ENCODE measurements at places on chromosomes 5 and 9.

- DNase-seq: no peak
Measured at GRCh38 chr5:134252671-134253070, 26.8 kb upstream of the PPP2CA start.

- DNase-seq: no peak
Measured at GRCh38 chr5:154345255-154345952, 100.4 kb upstream of the SAP30L start.

DNA sequence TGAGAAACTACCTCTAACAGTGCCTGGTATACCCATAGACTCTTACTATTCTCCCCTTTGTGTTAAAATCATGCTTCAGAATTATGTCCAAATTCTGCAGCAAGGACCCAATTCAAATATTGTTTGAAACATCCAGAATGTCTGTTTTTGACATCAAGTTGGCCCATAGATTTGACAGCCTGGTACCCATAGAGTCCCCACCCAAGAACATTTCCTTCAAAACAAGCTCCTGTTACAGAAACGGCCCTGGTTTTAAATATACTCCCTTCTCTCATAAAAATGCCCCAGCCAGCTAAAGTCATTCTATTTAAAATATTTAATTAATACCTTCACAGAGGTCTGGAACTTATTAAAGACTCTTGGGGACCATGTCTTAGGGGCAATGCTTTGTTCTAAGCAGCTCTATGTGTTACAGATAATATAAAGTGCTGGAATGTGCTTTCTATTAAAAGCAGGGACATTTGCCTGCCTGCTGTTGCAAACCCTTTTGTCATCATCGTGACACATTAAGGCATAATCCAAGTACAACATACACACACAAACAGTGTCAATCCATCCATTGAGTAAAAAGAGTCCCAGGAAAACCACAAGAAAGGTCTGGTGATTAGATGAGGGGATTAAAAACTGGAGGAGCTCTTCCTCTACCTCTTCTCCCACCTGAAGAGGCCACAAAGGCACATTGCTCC lies 321.7 kb downstream of the MLLT3 start:
- DNase-seq: no peak

- no peak for DNase-seq
Measured at GRCh38 chr9:130041648-130042405, 1.2 kb downstream of the FNBP1 start.

- no peak for DNase-seq
Measured at GRCh38 chr5:17888155-17888554, 253.9 kb downstream of the TAF11L14 start.

DNA sequence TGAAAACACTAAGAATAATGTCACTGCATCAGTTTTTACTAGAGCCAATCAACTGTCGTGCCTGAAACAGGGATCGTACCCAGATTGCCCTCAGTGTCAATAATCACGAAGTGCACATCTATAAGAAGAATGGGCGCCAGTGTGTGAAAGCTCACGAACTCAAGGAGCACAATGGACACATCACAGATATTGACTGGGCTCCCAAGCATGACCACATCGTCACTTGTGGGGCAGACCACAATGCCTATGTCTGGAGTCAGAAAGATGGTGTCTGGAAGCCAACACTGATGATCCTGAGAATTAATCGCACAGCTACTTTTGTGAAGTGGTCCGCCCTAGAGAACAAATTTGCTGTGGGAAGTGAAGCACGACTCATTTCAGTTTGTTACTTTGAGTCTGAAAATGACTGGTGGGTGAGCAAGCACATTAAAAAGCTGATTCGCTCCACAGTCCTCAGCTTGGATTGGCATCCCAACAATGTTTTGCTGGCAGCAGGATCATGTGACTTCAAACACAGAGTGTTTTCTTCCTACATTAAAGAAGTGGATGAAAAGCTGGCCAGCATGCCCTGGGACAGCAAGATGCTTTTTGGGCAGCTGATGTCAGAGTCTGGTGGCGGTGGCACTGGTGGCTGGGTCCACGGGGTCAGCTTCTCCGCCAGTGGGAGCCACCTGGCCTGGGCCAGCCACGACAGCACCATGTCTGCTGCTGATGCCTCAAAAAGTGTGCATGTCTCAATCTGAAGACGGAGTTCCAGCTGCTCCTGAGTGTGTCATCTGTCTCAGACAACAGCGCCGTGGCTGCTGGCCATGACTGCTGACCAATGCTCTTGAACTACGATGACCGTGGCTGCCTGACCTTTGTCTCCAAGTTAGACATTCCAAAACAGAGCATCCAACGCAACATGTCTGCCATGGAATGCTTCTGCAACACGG lies 32.2 kb downstream of the NSA2 start:
- no peak for DNase-seq

DNA sequence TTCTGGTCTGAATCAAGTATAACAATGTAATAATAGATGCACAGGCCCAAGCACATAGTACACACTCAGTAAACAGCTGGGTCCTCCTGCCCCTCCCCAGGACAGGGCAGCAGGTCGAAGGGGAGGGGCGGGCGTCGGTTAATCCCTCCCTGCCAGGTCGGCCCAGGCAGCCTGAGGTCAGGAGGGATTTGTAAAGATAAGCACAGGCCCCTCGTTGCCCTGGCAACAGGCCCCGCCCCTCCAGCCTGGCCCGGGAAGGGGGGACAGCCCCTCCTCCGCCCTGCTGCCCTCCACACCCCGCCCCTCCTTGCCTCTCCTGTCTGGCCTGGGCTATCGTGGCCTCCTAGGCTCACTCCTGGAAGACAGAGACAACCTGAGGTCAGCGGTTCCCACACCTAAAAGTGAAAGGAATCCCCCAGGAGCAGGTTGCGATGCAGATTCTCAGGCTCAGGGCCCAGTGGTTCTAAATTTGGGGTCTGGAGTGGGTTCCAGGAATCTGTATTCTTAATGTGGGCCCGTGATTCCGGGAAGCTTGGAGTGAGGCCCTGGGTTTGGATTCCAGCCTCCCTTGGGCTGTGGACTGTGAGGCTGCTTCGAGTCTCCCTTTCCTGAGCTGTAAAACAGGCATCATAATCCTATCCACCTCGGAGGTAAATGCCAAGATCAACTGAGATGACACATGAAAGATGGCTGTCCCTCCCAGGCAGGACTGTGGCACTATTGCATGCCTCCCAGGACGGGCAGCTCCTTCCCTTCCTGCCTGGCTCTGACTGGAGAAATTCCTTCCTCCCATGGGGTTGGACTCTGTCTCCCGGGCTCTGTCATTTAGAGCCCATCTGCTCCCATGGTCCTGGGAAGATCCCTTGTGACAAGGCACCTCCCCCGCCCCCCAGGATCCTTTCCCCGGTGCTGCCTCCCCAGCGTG lies 4.4 kb downstream of the CRB2 start:
- peak; percentile 13 for DNase-seq

DNA sequence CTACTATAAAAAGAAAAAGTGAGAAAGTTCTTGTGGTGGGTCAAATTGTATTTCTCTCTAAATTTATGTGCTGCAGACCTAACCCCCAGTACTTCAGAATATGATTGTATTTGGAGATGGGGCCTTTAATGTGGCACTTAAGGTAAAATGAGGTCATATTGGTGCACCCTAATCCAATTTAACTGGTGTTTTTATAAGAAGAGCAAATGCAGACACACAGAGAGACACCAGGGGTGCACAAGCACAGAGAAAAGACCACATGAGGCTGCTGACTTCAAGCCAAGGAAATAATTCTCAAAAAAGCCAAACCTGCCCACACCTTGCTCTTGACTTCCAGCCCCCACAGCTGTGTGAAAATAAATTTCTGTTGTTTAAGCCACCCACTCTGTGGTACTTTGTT lies 80.2 kb upstream of the HTR4 start:
- DNase-seq: no peak

DNA sequence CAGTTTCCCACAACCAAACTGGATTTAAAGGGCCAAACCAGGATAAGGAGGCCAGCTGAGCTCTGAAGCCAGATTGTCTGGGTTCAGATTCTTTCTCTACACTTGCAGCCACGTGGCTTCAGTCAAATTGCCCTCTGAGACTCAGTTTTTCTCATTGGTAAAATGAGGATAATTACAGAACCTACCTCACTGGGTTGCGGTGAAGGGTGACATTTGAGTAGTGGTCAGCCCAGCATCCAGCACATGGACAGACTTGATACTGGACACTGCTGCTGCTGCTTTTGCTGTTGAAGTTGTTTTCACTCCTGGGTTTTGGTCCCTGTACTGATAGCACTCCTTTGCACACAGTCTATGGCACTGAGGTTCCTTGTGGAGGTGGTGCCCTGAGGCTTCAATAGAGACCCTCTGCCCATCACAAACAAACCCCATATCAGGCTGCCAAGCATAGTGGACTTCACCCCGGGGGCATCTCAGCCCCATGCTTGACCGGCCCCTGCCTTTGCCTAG lies 25.7 kb upstream of the CDKN2AIPNL start:
- DNase-seq: no peak

GRCh38 chr9:134560206-134560605 lies 81.4 kb upstream of the COL5A1 start:
- DNase-seq: no peak
